ENCODE measurements at places on chromosomes 4 and X. TPM values are rescaled to one million over a fixed set of nuclear protein-coding genes. Genes with fewer than 3 reads are reported as not detected.

Gene CDKL2
- 1.2 TPM for total RNA-seq

Gene SUPT20HL2
- not detected for total RNA-seq

Gene FAM47C
- not detected for total RNA-seq

Gene PITX2
- 1.3 TPM for total RNA-seq

Gene ASB12
- total RNA-seq, result 0.17 TPM

Gene RASSF6
- total RNA-seq, result not detected

Gene MED14
- 11.8 TPM for total RNA-seq

Gene HOPX
- total RNA-seq, result 0.34 TPM

Gene SPANXB1
- total RNA-seq, result not detected

Gene BMPR1B
- total RNA-seq, result 0.47 TPM

Gene AADAT
- 2.1 TPM for total RNA-seq

Gene MSX1
- total RNA-seq, result 7.3 TPM

Gene SSX1
- total RNA-seq, result not detected

Gene CT45A2
- total RNA-seq, result not detected

Gene SCD5
- total RNA-seq, result 11.6 TPM

Gene PTTG2
- total RNA-seq, result not detected

Gene ARHGAP36
- not detected for total RNA-seq

Gene FAM9C
- total RNA-seq, result under 0.01 TPM

Gene GRIA3
- total RNA-seq, result 2.1 TPM

Gene ZDHHC15
- total RNA-seq, result under 0.01 TPM

Gene DCX
- total RNA-seq, result not detected

Gene SAGE1
- not detected for total RNA-seq

Gene CFP
- total RNA-seq, result 0.17 TPM

Gene NR3C2
- 2.4 TPM for total RNA-seq

Gene PHEX
- 1.9 TPM for total RNA-seq

Gene HS6ST2
- total RNA-seq, result not detected

Gene C4orf51
- total RNA-seq, result not detected

Gene VCX3B
- total RNA-seq, result not detected

Gene POU3F4
- not detected for total RNA-seq

Gene ZFP92
- total RNA-seq, result under 0.01 TPM

Gene FAM184B
- total RNA-seq, result not detected

Gene VCX3A
- total RNA-seq, result not detected

Gene OPN1MW3
- not detected for total RNA-seq

Measured in bronchial smooth muscle cell (primary cell).